ENCODE measurements at places on chromosomes 1 and 21. TPM values are rescaled to one million over a fixed set of nuclear protein-coding genes. Genes with fewer than 3 reads are reported as not detected.
A peak's percentile ranks its signal among the peaks of the same experiment; 100 is the strongest.

DNA sequence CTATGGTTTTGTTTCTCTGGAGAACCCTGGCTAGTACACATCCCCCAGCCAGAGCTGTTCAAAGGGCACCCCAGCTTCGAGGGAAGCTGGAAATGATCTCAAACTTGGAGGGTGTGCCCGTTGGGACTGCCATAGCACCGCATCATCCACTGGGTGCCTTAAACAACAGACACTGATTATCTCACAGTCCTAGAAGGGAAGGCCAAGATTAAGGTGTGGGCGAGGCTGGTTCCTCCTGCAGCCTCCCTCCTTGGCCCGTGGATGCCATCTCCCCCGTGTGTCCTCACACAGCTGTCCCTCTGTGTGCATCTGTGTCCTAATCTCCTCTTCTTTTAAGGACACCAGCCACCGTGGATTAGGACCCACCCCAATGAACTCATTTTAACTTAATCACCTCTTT is 4.2 kb upstream of the IBA57 start:
- no peak for DNase-seq

DNA sequence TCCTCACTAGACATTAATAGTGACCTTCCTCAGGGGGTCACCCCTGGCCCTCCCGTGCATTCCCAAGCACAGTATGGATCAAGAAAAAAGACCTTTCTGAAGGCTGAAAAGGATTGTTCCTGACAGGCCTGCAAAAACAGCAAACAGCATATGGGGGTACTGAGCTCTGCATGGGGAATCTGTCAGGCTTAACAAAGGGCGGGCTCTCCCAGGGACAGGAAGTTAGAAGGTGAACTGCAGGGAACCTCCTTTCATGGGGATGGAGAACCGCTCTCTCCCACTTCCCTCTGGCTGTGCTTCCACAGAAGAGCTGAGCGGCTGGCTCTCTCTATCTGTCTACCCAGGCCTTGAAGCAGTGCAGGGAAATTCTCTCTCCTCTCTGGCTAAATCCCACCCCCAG is 91.7 kb downstream of the DTL start:
- no peak for DNase-seq

Gene IGFN1
- total RNA-seq, result 0.13 TPM

Gene BARHL2
- not detected for total RNA-seq

- DNase-seq, result no peak
These were observed 859 bp upstream of the ZBTB18 start for GRCh38 chr1:244050014-244050834.

- DNase-seq, result no peak
These were observed 149.3 kb downstream of the BRINP3 start for GRCh38 chr1:190328361-190328760.

Gene UTS2
- not detected for total RNA-seq

- DNase-seq, result no peak
These were observed 276.9 kb upstream of the RUNX1 start for GRCh38 chr21:35325953-35326352.

GRCh38 chr1:116769561-116769977 is 15.3 kb downstream of the CD2 start:
- no peak for DNase-seq

- DNase-seq, result no peak
These were observed 23.2 kb upstream of the MX1 start for GRCh38 chr21:41402796-41403195.

GRCh38 chr1:24969596-24970398 is 39.7 kb upstream of the RUNX3 start:
- DNase-seq, result no peak

Gene NUP210L
- not detected for total RNA-seq

DNA sequence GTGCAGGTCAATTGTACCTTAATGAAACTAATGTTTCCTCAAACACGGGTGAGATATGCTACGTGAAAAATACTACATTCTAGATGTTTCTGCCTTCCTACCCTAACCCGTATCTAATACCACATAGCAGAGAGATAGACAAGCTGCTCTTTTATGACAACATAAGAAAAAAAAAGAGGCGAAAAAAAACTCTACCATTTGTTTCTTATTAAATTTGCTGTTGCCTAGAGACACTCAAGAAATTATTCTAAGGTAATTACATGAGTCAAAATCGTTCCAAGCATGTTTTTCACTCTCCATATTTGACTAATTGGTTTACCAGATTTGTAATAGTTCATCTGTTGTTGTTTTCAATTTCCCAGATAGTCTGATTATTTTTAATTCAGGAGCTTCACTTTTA is 27.4 kb downstream of the PALMD start:
- DNase-seq, result no peak

DNA sequence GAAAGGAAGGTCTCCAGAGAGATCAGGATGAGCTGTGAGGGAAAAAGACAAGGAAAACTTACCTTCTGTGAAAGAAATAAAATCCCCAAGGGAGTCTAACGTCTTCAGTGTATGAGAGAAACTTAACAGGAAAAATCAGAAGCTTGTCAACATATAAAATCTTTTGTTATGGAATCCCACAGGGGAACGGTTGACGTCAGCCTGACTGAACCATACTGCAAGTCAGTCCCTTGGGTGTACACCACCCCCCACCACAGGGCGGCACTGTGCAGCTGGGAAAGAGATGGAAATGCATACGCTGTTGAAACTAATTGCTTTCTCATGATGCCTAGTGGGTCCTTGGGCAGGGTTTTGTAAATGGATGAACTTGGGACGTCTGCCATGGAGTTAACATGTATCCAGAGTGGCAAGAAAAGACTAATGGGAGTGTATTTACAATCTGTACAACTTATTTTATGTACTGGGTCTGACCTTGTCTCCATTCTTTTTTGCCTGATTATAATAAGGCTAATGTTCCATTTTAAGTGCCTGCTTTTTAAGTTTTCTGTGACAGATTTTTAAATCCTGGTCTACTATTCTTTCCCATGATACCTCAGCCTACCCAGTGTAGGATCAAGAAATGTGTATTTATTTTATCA is 22.7 kb downstream of the UTP25 start:
- DNase-seq, result no peak

Gene NFASC
- total RNA-seq, result 14.4 TPM

DNA sequence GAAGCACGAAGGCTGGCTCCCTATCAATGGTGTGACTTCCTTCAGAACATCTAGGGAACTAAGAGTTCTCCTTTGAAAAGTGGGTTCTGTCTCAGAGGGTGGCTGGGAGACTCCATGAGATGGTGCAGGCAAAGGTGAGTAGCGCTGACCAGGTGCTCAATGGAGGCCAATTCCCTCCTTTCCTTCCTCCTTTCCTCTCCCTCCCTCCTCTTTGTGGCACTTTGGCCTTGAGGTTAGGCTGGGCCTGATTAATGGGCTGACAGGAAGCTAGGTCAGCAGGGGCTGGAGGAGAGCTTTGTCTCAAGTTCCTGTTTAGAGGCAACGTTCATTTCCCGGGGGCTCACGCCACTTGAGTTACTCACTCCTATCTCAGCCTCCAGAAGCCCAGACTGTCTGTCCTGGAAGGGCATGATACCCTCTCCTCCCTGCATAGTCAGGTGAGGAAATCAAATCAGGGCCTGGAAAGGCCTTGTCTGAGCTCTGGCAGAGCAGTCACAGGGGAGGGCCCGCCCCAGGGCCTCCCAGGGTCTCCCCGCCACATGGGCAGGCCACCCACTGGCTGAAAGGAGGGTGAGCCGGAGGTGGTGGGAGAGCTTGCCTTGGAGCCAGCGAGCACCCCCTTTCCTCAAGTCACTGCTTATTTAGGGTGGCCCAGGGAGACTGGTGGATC is 58.4 kb upstream of the SSBP3 start:
- no peak for DNase-seq

DNA sequence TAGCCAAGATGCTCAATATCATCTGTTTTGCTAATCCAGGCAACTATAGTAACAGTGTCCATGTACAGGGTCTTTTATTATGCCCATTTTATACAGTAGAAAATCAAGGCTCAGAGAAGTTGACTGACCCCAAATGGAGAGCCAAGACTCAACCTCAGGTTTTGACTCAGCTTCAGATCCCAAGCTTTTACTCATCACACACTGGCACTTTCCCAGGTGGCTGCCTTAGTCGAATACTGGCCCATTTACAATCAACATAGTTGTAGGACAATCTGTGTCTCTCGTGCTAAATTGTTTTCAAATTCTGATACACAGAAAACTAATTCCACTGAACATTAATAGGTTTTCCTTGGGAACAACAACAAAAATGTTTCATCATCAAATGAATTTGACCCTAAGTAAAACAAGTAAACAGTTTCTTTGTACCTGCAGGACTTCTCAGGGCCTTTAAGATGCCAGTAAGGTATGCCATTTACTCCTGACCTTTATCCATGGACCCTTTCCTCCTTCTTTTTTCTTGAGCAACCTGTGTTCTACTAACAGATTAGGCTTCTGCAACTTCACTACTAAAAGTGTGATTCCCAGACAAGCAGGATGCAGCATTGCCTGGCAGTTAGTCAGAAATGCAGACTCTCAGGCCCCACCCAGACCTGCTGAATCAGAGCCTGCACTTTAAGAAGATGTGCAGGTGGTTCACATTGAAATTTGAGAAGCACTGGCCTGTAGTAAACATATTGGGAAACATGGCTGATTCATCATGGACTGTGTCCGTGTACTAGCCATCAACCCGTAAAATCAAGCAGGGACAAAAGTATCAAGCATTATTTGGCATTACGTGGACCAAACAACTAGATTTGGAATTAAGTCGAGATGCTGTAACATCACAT is 128.8 kb downstream of the RRAGC start:
- DNase-seq, result no peak

DNA sequence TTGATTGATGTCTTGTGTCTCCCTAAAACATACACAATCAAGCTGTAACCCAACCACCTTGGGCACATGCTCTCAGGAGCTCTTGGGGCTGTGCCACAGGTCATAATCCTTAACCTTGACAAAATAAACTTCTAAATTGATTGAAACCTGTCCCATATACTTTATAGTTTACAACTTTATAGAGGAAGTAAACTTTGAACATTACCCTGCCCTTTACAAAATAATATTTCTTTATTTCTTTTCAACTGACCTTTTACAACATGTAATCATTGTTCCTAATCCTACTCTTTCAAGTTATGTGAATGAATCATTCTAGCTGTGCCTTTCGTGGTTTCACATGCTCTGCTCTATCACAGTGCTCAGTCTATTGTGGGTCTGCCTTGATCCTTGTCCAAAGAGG is 118.3 kb upstream of the ATP1A1 start:
- DNase-seq, result no peak

- no peak for DNase-seq
These were observed 17.5 kb downstream of the RSPH1 start for GRCh38 chr21:42478504-42478903.

DNA sequence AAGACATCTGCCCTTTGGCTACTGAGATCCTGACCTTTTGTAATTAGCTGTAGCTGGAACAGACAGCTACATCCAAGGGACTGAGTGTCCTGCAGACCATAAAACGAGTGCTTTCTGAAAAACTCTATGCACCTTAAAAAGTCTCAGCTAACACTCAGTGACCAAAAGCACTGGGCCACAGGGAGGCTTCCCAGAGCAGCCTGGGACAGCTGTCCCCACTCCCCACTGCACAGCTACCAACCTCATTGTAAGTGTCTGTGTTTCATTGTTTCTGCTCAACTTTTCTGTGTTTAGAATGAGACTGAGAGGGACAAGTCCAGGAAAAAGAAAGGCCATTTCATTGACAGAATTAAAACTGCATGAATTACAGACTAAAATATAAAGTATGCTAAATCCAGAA is 80.7 kb downstream of the SMYD2 start:
- DNase-seq, result no peak

Gene GPATCH2
- total RNA-seq, result 13.7 TPM

Gene ODF2L
- 18.0 TPM for total RNA-seq

- no peak for DNase-seq
These were observed at the start of gene ARHGAP30 for GRCh38 chr1:161069731-161070270. Gene ARHGAP30 (minus strand): TSS chr1:161069891. CDS start chr1:161069624, 267 bp downstream.

DNA sequence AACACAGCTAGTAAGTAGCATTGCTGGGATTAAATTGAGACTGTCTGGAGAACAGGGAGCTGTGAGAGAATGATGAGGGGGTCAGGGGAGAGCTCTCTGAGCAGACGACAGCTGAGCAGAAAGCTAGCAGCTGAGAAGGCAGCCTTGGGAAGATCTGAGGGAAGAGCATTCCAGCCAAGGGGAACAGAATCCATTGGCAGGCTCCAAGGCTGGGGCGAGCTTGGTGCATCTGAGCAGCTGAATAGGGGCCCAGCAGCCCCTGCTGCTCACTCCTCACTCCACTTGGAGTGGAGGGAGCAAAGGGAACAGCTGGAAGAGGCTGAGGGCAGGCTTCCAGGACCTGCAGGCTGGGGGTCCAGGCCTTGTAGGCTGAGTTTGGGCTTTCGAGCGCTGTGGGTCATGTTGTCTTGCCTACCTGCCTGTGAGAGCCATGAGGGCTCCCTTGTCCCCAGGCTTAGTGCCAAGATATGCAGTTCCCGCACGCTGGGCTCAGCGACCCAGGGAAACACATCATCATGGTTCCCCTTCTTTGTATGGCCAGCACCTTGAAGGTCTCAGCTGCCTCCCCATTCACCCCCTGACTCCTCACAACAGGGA is 10.5 kb downstream of the ACOT11 start:
- DNase-seq, result peak; percentile 30

DNA sequence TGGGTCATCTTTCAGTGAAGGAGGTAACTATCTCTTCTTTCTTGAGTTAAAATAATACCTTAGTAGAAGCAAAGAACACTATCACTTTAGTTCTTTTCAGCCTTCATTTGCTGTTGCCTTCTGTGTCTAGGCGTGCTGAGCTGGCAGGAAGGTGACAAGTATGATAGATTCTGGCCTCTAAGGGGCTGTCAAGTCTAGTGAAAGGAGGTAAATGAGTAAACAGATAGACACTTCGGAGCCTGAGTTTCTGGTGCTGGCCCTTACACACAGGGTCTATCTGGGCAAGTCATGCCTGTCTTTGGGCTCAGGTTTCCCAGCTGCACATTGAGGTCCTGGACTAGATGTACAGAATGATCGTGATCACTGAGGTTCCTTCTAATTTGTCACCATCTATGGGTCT is 89.3 kb downstream of the ROR1 start:
- DNase-seq, result no peak

GRCh38 chr1:234302354-234302962 is 70.8 kb upstream of the COA6 start:
- no peak for DNase-seq

DNA sequence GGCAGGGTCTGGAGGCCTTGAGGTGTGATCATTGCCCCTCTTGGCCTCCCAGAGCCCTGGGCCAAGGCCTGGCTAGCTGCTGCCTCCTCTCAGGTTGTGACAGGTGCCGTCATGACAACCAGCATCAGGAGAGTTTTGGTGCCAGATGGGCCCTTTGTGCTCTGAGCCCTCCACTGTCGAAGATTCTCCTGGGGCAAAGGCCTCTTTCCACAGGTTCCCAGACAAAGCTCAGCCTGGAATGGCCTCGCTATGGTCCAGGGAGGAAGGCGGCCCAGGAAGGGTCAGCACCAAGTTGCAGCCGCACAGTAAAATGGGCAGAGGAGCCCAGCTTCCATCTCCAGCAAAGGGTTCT is 78.4 kb downstream of the ALPL start:
- no peak for DNase-seq

Gene EPHA8
- total RNA-seq, result not detected

Gene TSPAN1
- 2.3 TPM for total RNA-seq

GRCh38 chr1:244138399-244138798 is 87.3 kb downstream of the ZBTB18 start:
- no peak for DNase-seq

Gene NPL
- 21.1 TPM for total RNA-seq

- no peak for DNase-seq
These were observed 227.2 kb downstream of the DPYD start for GRCh38 chr1:97693601-97694000.

Gene LRRC47
- total RNA-seq, result 36.4 TPM
